CD4-positive, alpha-beta memory T cell (primary cell): ENCODE measurements at places on chromosomes 12 and 14. TPM values are rescaled to one million over a fixed set of nuclear protein-coding genes. Genes with fewer than 3 reads are reported as not detected.

KRT86 gene
- polyA plus RNA-seq: not detected

FOXM1 gene
- polyA plus RNA-seq: not detected

CLEC14A gene
- polyA plus RNA-seq: not detected

KRT73 gene
- 1.2 TPM for polyA plus RNA-seq

CLEC6A gene
- polyA plus RNA-seq: not detected

FLRT2 gene
- polyA plus RNA-seq: not detected

ZNF605 gene
- 2.1 TPM for polyA plus RNA-seq

CD163 gene
- polyA plus RNA-seq: not detected

PRH2 gene
- polyA plus RNA-seq: not detected

AICDA gene
- not detected for polyA plus RNA-seq

CCDC175 gene
- not detected for polyA plus RNA-seq

TPH2 gene
- polyA plus RNA-seq: not detected

ACOT2 gene
- polyA plus RNA-seq: 36.4 TPM

SLC48A1 gene
- 8.7 TPM for polyA plus RNA-seq

TOMM20L gene
- polyA plus RNA-seq: not detected

NKX2-1 gene
- polyA plus RNA-seq: not detected
